D721Med (cell line): ENCODE measurements at places on chromosomes 3 and 15.

- DNase-seq: no peak
Observed at GRCh38 chr3:169430707-169431404, 232.7 kb downstream of the MECOM start.

DNA sequence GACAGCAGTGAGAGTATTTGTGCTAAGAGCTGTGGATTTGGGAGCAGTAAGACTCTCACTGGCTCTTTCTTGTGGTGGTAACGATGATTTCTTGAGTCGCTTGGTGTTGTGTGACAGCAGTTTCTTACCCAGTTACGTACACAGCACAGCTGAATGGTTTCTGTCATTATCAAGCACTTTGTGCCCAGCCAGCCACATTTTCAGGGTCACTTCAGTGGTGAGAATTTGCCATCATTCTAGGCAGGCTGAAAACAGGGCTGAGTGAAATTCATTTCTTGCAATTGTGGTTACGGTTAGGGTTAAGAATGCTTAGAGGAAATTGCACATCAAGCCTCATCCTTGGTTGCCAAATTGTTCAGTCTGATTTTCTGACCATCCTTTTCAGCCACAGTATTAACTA is 130.1 kb downstream of the RYR3 start:
- no peak for DNase-seq

GRCh38 chr3:187708696-187709095 is 6.3 kb upstream of the RTP2 start:
- DNase-seq: no peak

DNA sequence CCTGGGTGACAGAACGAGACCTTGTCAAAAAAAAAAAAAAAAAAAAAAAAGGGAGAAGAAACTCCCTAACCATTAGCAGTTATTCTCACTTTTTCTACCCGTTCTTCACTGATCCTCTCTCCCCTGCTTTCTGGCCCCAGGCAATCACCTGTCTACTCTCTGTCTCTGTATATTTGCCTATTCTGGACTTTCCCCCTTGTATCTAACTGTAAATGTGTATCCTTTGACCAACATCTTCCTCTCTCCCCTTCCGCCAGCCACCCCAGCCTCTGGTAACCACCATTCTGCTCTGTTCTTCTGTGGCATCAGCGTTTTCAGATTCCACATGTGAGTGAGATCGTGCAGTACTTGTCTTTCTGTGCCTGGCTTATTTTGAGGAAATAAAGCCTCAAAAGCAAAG is 6.9 kb downstream of the CYFIP1 start:
- DNase-seq: no peak

DNA sequence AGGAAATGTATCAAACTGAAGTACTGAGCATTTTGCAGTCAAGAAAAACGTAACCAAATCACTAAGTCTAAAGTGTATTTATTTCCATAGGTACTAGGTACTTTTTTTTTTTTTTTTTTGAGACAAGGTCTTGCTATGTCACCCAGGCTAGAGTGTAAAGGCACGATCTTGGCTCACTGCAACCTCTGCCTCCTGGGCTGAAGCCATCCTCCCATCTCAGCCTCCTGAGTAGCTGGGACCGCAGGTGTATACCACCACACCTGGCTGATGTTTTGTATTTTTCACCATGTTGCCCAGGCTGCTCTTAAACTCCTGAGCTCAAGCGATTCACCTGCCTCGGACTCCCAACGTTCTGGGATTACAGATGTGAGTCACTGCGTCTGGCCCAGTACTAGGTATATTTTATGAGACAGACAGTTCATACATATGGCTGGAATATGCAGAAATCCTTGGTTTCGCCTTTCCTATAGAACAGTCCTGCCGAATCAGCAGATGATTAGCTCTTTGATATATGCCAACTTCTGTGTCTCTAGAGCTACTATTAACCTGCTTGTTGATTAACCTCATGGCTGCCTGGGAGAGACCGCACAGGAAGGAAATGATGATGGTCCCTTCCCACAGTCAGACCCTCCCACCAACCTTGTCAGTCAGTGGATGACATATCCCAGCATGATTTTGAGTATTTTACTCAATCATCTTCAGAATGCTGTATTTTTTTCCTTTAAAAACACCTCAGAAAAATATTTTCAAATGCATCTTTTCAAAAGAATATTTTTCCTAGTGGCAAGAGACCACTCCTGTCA is 32.3 kb downstream of the TMOD3 start:
- DNase-seq: no peak

DNA sequence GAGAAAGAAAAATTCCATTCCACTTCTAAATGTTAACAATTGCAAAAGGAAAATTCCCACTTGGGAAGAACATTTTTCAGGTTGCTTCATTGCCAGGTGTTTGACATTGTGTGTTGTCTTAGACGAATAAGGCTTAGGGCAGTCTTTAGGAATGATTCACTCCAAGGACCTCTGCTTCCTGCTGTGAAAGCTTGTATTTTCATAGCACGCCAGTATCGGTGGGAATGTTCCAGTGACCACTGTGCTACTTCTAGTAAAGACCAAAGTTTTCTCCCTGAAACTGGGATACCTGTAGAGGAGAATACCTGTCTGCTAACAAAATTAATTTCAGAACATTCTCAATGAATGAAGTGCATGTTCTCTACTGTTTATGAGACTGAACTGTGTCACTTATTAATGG is 64.1 kb downstream of the CDIN1 start:
- DNase-seq: no peak

GRCh38 chr3:186933816-186934215 is 3.5 kb downstream of the ST6GAL1 start:
- DNase-seq: no peak
